ENCODE measurements at places on chromosomes 11 and 22.

- DNase-seq, result no peak
These were observed 366.7 kb downstream of the BUD13 start for GRCh38 chr11:116406042-116406441.

GRCh38 chr22:42365942-42366695 lies 66.1 kb downstream of the NFAM1 start:
- DNase-seq, result no peak

DNA sequence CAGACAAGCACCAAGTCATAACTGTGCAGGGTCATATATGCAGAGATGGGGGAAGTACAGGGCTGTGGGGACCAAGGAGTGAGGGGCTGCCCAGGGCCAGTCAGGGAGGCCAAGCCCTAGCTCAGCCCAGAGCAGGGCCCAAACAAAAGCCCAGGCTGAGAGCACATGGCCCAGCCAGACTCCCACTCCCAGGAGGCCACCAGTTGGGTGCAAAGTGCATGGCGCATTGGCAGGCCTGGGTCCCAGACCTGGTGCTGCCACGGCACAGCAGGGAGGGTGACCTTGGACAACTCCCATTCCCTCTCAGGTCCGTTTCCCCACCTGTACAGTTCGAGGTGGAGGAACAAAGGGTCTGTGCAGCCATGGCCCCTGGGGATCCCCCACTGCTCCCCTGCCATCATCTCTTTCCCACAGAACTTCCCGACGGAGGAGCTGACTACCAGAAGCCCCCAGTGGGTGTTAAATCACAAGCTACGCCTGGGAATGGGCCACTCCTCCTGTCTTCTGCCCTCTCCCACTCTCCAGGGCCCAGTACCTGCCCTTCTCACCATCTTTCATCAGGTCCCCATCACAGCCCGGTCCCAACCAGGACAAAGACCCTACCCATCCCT lies 608 bp downstream of the NIPSNAP1 start:
- no peak for DNase-seq

DNA sequence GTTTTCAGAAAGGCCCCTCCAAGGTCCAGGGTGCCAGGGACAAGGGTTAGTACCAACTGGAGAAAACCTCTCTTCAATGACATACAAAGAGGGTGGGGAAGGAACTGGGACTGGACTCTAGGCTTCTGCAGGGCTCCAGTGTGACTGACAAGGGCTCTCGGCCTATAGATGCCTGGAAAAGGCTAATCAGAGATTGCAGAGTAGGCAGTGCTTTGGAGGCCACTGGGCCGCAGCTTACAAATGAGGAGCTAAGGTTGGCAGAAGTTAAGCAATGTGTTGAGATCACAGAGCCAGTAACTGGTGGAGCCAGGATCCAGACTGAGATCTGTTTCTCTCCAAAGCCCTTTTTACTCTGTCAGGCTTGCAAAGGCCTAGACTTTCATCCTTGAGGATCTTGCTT lies 7.4 kb upstream of the DGKZ start:
- DNase-seq, result no peak

DNA sequence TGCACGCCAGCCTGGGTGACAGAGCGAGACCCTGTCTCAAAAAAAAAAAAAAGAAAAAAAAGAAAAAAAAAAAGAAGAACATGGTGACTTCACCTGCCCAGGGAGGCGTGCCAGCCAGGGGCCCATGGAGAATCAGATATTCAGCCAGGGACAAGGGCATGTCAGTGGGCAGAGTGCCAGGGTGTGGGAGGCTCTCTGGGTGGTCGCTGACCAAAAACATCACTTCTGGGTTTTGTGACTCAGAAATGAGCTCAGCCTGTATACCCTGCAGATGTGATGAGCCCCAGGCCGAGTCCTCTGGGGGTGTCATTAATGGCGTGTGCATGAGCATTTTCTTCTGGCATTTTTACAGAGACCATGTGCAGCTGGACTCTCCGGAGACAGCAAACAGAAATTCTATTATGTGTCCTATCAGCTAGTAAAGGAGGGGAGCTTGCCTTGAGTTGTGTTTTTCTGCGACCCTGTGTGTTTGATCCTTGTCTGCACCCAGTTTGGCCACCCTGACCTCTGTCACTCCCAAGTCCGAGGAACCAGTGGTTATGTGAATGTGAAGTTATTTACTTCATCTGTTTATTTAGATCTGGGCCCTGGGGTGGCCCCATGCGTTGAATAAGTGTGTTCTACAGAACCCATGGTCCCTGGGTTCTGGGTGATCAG lies 53.6 kb downstream of the BCR start:
- no peak for DNase-seq

- no peak for DNase-seq
These were observed 35.7 kb downstream of the CELSR1 start for GRCh38 chr22:46501701-46502100.

DNA sequence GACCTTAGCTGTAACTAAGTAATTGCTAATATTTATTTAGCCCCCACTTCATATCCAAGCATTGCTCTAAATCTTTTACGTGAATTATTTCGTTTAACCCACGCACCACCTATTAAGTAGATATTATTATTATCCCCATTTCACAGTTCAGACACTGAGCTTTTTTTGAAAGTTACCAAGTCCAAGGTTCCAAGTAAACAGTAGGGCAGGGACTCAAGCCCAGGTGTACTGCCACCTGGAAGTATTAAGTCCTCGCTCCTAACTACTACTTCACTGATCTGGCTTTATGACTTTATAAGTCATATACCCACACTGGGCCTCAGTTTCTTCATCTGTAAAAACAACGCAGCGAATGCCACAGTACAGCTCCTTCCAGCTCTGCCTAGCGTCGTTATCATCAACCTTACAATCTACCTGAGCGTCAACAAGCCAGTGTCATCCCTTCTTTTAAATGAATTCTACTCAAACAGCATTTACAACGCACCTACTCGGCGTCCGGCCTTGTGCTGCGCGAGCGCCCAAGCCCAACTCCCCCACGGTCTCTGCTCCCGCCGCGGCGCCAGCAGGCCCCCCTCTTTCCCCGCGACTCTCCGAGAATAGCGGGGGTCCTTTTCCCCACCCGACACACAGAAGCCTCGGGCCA lies 624 bp downstream of the TMEM41B start:
- peak; percentile 23 for DNase-seq

GRCh38 chr11:120532082-120532831 lies 20.7 kb downstream of the GRIK4 start:
- DNase-seq, result no peak

DNA sequence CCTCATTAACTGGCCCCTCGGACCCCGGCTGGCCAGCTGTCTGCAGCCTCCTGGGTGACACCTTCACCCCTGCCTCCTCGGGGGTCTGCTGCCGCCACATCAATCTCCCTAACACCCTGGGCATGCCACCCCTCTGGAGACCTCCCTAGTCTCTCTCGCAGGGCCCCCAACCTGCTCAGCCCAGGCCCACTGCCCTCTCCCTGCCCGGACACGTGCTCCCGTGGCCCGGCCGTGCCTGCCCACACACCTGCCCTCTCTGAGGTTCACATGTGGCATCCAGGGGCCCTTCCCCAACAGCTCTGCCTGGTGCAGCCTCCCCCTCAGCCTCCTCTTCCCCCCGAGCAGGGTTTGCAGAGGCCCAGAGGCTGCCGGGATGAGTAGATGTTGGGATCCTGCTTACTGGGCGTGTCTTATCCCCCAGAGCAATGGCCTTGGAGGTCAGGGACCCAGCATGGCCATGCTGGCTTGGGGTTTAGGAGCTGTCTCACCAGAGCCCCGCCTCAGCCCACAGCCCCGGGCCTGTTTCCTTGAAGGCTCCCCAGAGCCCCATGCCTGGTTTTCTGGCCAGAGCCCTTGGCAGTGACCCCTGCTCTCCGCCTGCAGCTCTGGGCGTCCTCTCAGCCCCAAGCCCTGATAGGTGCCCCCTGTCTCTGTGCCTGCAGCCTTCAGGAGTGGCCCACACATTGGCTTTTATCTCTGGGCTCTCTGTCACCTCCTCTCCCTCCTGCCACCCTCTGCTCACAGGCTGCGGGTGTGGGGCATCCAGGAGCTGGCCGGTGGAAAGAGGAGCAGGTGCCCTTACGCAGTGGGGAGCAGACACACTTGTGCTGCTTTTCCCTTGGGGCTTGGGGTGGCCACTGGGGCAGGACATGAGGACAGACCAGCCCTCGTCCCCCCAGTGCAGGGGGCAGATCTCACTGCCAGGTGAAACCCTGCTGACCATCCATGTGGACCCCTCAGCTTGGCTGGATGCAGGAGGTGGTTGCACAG lies 25.7 kb upstream of the SEPTIN5 start:
- no peak for DNase-seq

DNA sequence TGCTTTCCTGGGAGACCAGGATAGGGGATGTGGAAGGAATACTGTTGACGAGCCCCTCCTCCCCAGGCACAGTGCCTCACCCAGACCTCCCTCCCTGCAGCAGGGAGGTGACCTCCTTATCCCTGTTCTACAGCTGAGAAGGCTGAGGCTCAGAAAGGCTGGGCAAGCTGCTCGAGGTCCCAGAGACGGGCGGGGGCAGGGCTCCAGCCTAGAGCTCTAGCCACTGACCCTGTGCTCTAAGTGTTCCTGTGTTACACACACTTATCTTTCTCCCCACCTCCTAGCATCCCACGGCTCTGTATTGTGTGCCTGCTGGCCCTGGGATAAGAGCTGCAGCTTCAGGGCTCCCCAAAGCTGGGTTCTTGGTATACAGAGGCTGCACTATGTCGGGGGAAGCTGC lies 7.9 kb downstream of the CCDC134 start:
- DNase-seq, result no peak

GRCh38 chr11:27471589-27472397 lies 797 bp downstream of the LGR4 start:
- DNase-seq, result no peak

- no peak for DNase-seq
These were observed 37.9 kb downstream of the TMPRSS5 start for GRCh38 chr11:113668255-113668654.

- DNase-seq, result no peak
These were observed 16.3 kb upstream of the C11orf87 start for GRCh38 chr11:109405671-109406070.
